ENCODE measurements at places on chromosomes 3 and 15.

DNA sequence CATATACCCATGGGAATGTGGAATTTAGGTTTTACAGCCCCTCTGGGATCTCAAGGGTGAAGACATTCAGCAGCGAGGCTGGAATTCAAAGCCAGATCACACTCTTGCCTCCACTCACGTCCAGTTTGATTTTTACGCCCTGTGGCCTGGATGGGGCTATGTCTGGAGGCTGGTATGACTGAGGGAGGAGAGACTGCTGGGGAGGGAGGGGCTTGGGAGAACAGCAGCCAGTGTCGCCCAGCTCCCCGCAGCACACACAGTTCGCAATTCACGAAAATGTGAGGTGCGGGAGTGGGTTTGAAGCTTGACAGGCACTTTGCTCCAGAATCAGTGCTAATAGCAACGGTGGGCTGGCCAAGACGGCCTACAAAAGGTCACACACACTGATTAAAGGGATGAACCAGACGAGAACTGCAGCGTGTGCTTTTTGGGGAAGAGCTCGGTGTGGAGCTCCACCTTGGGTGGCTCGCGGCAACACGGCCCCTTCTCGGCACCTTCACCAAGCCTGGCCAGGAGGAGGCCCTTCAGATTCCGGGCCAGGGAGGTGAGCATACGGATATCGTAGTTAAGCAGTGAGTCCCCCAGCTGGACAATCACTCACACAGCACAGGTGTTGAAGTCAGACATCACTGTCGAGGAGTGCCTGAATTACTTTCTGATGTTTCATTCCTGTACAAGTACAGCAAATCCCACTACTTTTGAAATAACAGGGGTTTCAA is 16.4 kb downstream of the EHD4 start:
- no peak for DNase-seq

- no peak for DNase-seq
Measured at GRCh38 chr15:71066983-71067382, 48.3 kb upstream of the THSD4 start.

GRCh38 chr15:35657679-35658311 is 111.8 kb upstream of the DPH6 start:
- DNase-seq = no peak

DNA sequence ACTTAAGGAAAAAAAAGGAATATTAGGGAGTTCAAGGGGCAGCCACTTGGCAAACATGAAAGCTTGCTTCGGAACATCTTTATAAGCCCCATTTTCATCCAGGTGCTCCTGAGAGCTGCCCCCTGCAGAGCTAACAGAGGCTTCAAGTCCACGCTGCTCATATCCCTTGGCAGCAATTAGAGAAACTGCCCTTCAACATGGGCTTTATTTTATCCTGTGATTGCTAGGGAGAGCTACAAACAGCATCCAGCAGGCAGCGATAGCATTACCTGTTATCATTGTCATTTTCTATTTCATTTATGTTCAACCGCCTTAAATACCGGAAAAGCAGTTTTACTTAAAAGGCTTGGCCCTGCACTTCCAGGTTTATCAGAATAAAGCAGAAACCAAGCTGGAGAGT is 68.4 kb upstream of the MCTP2 start:
- DNase-seq = no peak

DNA sequence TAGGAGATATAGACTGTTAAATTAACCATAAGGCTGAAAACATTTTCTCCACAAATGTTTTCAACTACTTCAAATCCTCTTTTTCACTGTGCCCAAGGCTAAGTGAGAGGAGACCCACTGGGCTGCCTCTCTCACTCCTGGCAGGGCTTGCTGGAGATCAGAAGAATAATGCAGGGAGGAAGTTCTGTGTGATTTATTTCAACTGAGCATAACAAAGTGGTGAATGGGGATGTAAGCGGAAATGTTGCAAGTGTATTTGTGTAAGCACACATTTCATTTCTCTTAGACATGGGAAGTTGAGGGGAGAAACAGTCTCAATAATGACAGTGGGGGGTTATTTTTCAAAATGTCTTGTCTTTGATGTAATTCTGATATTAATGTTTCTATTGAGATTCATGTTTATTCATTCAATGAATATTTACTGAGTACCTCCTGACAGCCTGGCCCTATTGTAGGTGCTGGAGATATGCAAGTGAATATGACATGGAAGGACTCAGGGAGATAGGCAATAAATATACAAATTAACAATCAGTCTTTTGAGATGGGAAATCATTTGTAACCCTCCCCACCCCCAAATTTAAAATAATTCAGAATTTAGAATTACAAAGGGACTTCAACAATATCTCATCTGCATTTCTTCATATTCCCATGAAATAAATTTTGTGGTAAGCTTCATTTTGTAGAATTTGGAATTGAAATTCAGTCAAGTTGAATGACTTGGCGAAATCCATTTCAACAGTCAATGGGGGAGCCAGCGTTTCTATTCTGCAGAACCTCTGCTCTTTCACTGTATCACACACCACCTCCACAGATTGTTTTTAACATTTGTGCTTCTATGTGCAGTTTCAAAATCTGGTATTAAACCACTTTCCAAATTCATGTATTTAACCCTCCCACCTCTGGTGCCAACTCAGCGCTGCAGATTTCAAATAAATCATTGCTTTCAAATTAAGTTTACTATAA is 247.2 kb downstream of the SLC9A9 start:
- no peak for DNase-seq

DNA sequence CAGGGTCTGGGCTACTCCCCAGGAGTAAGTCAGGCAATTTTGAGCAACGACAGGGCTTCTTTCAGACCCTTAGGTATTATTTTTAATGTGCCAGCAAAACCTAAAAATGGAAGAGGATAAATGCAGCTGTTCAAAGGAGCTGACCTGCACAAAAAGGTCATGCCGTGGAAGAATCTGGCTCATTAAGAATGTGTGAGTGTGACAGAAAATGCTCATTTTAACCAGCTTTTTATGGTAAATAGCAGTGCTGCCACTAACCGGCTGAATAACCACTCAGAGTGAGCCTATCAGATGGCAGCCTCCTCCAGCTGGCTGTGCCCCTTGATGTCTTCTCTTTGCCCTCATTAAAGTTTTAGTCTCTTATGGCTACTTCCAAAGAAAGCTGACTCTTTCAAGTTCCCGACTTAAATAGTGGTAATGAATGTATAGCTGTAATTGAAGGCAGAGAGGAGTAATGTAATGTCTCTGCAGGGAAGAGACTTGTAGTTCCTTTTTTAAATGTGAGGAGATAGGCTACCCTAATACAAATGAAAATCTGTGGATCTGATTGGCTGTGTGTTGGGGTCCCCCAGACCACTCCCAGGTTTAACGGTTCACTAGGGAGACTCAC is 9.5 kb upstream of the FSTL1 start:
- DNase-seq = no peak

DNA sequence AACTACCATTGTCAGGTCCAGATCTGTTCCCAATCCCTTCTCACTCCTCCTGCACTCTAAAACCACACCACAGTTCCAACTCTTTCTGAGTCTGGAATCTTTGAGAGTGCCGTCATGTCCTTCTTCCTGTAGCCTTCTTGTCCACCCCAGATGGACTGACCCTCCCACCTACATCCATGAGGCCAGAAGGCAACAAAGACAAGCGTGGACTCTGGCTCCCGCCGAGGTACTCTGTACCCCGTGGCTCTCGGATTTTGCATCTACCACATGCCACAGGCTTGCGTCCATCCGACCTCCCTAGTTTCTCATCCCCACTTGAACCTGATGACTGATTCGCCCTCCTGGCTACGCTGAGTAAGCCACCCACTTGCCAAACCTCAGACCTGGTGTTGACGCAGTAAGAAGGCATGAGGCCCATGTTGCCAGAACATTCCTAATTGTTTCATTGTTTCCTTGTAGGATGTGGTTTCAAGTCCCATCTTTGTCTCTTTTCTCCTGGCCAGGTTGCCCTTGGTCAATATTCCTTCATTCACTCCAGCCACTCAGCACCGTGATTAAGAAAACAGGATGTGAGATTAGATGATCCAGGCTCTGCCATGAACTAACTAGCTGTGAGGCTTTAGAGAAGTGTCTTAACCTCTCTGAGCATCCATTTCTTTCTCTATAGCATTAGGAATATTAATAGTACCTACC is 1.1 kb upstream of the ZBTB38 start:
- DNase-seq = no peak

DNA sequence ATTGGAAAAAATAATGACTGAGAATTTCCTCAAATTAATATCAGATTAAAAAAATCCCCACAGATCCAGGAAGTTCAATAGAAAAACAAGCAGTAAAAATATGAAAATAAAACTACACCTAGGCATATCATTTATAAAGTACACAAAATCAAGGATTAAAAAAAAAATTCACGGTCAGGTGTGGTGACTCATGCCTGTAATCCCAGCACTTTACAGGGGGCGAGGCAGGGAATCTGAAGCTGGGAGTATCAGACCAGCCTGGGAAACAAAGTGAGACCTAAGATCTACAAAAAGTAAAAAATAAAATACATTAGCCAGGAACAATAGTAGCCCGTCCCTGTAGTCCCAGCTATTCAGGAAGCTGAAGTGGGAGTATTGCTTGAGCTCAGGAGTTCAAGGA is 778.3 kb upstream of the ALCAM start:
- no peak for DNase-seq

- DNase-seq = no peak
Measured at GRCh38 chr3:168865022-168865551, 769.4 kb upstream of the GOLIM4 start.

- DNase-seq = no peak
Measured at GRCh38 chr3:12577379-12577778, 20.5 kb downstream of the MKRN2 start.

DNA sequence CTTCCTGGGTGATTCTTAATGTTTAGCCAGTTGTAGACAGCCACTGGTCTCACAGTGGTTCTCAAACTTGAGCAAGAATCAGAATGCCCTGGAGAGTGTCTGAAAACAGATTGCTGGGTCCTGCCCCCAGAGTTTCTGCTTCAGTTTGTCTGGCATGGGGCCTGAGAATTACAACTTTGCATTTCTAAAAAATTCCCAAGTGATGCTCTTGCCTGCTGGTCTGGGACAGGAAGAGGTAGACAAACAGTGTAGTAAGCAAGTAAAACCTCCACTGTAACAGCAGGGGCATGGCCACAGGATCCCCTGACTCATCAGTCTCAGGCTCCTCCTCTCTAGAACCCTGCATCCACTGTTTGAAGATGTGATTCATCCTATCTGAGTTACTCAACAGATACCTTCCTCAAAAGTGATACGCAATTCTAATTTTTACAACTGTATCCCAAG is 36.5 kb downstream of the DZIP1L start:
- DNase-seq = no peak

GRCh38 chr3:184332370-184333090 is 4.9 kb upstream of the FAM131A start:
- DNase-seq = no peak

DNA sequence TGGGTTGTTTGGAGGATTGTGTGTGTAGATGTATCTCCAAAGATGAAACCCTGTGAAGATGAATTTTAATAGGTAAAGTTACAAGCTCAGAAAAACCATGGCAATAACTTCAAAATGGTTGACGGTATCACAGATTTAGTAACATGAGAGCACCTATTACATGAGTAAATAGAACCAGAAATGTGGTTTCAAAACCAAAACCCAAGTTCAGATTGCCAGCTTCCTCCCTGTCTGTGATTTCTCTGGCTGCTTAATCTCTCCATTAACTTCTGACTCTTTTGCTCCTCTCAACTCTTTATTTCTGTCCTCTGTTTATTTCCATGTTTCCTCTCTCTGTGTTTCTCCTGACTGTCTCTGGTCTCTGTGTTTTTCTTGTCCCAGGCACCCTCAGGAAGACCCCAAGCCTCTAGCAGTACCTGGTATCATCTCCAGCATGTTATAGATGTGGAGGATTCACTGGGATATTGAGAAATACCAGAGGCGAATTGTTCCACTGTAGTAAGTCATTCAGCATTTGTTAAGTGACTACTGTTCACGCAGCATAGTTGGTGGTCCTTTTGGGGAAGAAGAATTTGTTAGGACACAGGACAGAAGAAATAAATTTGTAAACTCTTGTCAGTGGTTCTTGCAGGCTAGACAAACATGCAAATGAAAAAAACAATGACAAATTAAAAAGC is 138.8 kb downstream of the BBX start:
- no peak for DNase-seq

GRCh38 chr3:188170461-188171459 is 16.8 kb downstream of the LPP start:
- no peak for DNase-seq

GRCh38 chr3:90011131-90011530 is 903.7 kb downstream of the EPHA3 start:
- no peak for DNase-seq

DNA sequence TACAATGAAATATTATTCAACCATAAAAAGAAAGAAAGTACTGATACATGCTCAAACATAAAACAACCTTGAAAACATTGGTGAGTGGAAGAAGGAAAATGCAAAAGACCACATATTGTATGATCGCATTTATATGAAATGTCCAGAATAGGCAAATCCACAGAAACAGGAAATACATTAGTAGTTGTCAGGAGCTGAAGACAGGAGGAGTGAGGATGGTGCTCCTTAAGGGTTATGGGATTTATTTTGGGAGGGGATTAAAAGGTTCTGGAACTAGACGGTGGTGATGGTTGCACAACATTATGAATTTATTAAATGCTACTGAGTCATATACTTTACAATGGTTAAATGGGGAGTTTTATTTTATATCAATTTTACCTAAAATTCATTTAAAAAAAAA is 12.1 kb upstream of the MAGI1 start:
- no peak for DNase-seq

- no peak for DNase-seq
Measured at GRCh38 chr3:48952510-48953118, 34.0 kb downstream of the ARIH2 start.

DNA sequence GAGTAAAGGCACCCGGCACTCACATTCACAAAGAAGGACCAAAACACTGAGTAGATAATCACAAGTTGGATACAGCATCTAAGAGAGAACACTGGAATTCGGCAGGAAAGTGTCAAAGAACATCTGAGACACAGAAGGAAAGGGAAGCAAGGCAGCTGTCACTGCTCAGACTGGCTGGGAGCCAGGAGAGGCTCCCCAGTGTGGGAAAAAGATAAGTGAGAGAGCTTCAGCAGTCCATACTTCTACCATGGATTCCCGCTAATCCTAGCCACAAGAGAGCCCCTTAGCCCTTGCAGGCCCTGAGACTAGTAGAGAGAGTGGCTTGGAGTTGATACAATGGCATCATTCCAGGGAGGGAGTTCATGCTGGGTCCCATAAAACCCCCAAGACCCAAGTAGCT is 36.7 kb upstream of the CP start:
- DNase-seq = no peak

- peak; percentile 36 for DNase-seq
Measured at GRCh38 chr3:196971094-196971698, 2.6 kb upstream of the PIGZ start.

DNA sequence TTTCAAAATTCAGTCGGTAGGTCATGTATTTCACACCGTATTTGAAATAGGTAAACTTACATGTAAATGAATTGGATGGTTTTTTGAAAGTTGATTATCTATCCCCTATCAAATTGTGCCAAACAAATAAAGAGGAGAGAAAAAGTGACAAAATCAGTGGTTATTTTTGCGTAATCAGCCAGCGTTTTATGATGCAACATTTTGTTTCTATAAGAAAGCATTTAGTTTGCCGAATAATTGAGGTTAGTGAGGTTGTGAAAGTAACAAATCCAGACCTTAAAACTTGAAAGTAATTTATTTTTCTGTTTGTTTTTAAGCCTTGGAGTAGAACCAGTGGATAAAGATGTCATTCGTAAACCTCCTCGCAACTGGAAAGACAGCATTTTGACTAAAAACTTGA is 29.3 kb downstream of the ASTE1 start:
- no peak for DNase-seq

GRCh38 chr3:113261626-113262303 is 50.4 kb downstream of the BOC start:
- no peak for DNase-seq

- DNase-seq = no peak
Measured at GRCh38 chr3:46902188-46902631, 24.7 kb downstream of the PTH1R start.

- peak; percentile 71 for DNase-seq
Measured at GRCh38 chr3:57048052-57048671, 12.3 kb upstream of the SPATA12 start.

Data from left forelimb (tissue), 1 donor.